Thymus (tissue), 14 donors: ENCODE measurements at places on chromosomes 4 and X. TPM values are rescaled to one million over a fixed set of nuclear protein-coding genes. Genes with fewer than 3 reads are reported as not detected.

The F8A2 gene
- not detected for total RNA-seq

The SSX1 gene
- not detected for total RNA-seq

The STPG2 gene
- total RNA-seq: 0.24 TPM

DNA sequence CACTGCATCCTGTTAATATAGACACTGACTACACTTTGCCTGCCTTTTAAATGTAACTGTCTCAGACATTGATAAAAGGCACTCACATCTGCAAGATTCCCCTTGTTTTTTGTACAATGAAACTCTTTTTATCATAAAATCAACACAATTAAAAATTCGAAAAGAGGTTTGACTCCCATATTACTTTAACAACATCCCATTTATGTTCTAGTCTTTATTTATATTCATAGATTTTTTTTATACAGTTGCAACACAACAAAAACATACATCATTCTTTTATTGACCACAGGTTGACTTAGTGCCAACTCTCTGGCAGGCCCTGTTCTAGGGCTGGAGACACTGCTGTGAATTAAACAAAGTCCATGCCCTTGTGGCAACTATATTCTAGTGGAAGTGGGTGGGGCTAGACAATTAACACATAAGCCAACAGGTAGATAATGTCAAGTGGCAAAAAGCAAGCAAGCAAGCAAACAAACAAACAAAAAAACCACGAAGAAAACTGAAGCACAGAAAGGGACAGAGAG, 36.8 kb downstream of the ANK2 start:
- DNase-seq: no peak

GRCh38 chrX:41022566-41022965, 62.7 kb upstream of the USP9X start:
- DNase-seq: no peak

DNA sequence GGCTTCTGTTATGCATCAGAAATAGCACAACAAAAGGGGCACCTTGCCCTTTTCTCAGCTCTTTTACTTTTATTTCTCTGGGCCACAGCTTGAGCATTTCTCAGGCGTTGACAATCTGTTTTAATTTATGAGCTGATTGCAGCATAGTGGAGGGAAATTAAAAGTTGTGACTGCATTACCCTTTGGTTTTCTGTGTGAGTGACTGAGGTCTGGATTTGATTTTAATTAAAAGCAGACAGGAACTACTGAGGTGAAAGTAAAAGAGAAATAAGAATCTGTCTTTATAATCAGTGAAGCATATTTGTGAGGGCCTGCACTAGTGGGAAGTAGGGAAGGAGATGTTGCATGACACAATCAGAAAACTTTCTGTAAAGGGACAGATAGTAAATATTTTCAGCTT, 43.4 kb upstream of the GEMIN8 start:
- DNase-seq: no peak

- DNase-seq: no peak
Measured at GRCh38 chr4:150586162-150586810, 4.3 kb downstream of the MAB21L2 start.
